ENCODE measurements at places on chromosomes 13 and 19.
A peak's percentile ranks its signal among the peaks of the same experiment; 100 is the strongest.

GRCh38 chr13:104206450-104207044 is 1140.3 kb upstream of the SLC10A2 start:
- no peak for DNase-seq

DNA sequence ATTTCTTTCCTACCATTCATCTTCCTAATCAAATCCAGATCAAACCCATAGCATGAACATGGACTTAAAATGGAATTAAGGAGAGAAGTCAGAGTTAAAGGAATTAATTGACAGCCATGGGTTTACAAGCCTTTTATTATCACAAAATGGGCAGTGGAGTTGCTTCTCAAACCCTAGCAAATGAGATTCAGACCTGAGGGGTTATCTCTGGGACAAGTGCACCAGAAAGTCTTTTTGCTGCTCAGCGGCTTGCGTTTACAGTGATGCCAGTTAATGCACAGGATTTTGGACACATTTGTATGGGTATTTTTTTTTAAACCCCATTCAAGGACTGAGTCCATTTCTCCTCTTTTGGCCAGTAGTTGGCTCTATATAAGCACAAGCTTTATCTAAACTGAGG is 503.0 kb downstream of the EFNB2 start:
- DNase-seq = no peak

- peak; percentile 54 for DNase-seq
Observed at GRCh38 chr13:21476893-21477472, 17.9 kb upstream of the ZDHHC20 start.

- DNase-seq = no peak
Observed at GRCh38 chr19:18503971-18504885, 17.6 kb downstream of the ELL start.

GRCh38 chr19:32404933-32405430 is 588 bp upstream of the DPY19L3 start:
- peak; percentile 2 for DNase-seq

- DNase-seq = no peak
Observed at GRCh38 chr19:5558101-5558621, 9.6 kb downstream of the TINCR start.

DNA sequence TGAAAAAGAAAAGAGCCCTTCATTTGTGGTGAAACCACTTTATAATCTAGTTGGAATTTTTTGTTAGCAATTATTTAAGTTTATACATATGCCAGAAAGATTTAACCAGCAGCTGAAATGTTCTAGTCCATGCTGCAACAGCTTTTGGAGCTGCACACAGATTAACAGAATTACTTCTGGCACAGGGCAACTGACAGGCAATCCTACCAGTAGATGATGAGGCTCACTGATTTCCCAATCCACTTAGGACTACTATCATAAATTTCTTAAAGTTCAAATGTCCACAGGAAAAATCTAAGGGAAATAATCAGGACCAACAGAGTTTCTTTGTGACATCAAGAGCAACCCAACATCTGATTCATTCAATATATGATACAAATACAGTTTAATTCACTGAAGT is 78.8 kb downstream of the CRYL1 start:
- DNase-seq = no peak

All from activated T-helper 1 cell treated with anti-CD3 and anti-CD28 coated beads, Interleukin-2, amount 50 U/mL, for 16 hours (primary cell).